ENCODE measurements at places on chromosomes 6 and 20.

GRCh38 chr20:63572788-63573646 is 1.0 kb downstream of the HELZ2 start:
- no peaks in the 10 kb centered on the region for H3K27me3 ChIP-seq
- no peak overlapping the region for H3K27ac ChIP-seq
- DNase-seq = peak; percentile 75
- no peaks in the 10 kb centered on the region for H3K4me1 ChIP-seq
- peak overlapping the region; percentile 84 for H3K4me3 ChIP-seq

DNA sequence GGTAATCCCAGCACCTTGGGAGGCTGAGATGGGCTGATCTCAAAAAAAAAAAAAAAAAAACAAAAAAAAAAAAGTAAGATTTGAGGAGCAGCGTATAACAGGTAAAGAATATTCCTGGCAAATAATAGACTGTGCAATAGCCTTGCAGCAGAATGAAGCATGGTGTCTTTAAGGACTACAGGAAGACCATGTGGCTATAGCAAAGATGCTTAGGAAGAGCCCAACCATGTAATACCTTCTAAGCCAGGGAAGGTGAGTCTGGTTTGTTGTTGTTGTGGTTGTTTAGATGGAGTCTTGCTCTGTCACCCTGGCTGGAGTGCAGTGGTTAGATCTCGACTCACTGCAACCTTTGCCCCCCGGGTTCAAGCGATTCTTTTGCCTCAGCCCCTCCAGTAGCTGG is 14.3 kb upstream of the RBM39 start:
- H3K36me3 ChIP-seq = no peaks in the 10 kb centered on the region
- no peaks in the 10 kb centered on the region for H3K27me3 ChIP-seq
- no peak overlapping the region for H3K27ac ChIP-seq
- DNase-seq = no peak
- no peak overlapping the region for H3K4me3 ChIP-seq

GRCh38 chr6:37673436-37673835 is 24.2 kb downstream of the MDGA1 start:
- no peaks in the 10 kb centered on the region for H3K27me3 ChIP-seq
- no peak overlapping the region for H3K4me3 ChIP-seq
- H3K36me3 ChIP-seq = no peaks in the 10 kb centered on the region

DNA sequence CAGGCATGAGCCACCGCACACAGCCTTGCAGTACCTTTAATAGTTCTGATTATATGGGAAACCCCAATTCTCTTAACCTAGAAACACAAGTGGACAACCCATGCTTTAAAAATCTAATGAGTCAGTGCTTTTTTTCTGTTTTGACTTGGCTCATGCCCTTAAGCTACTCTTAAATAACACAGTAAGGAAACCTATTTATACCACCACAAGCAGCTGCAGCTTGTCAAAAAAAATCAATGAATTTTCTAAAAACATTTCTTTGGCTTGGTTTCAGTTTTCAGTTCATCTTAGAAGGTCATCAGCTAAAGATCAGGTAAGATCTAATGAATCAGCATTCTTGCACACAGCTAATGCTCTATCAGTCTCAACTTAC is 124.1 kb upstream of the DST start:
- DNase-seq = no peak
- H3K27me3 ChIP-seq = no peaks in the 10 kb centered on the region
- no peak overlapping the region for H3K4me3 ChIP-seq
- no peaks in the 10 kb centered on the region for H3K36me3 ChIP-seq
- no peaks in the 10 kb centered on the region for H3K4me1 ChIP-seq
